ENCODE measurements at places on chromosomes 4 and X. TPM values are rescaled to one million over a fixed set of nuclear protein-coding genes. Genes with fewer than 3 reads are reported as not detected.

Gene KLB
- total RNA-seq, result under 0.01 TPM

Gene MAGEA6
- total RNA-seq, result not detected

Gene MAP7D2
- total RNA-seq, result 11.4 TPM

Gene WAS
- total RNA-seq, result 2.0 TPM

Gene LRP2BP
- total RNA-seq, result 6.1 TPM

Gene CXCL6
- 0.41 TPM for total RNA-seq

Gene MGAT4D
- not detected for total RNA-seq

Gene LRBA
- 23.2 TPM for total RNA-seq

Gene NUDT10
- total RNA-seq, result 49.3 TPM

Gene GPC4
- total RNA-seq, result 1.2 TPM

Gene ATP7A
- total RNA-seq, result 15.1 TPM

Gene CXCL8
- 0.41 TPM for total RNA-seq

Gene TMEM271
- 15.9 TPM for total RNA-seq

Gene IL13RA2
- total RNA-seq, result 4.9 TPM

Gene NPY2R
- total RNA-seq, result 12.6 TPM
